CD4-positive, alpha-beta memory T cell (primary cell): ENCODE measurements at places on chromosomes 13 and 19. TPM values are rescaled to one million over a fixed set of nuclear protein-coding genes. Genes with fewer than 3 reads are reported as not detected.

Gene BCKDHA
- 59.7 TPM for polyA plus RNA-seq

DNA sequence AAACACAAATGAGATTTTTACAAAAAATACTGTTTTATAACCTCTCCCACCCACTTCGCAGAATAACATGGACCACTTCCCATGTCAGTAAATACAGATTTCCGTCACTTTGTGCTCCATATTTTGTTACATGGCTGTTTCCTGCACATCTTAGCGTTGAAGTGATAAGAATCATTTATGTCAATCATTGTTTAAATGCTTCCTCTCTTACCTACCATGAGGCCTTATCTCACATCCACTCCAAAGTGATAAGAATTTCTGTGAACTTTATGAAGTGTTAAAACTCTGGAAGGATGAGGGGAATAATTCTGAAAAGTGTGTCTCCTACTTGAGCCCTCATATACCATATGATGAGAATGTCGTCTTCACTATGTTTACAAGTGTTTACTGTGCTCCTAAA is 36.6 kb upstream of the IL17D start:
- no peaks in the 10 kb centered on the region for H3K36me3 ChIP-seq
- H3K4me3 ChIP-seq: no peak overlapping the region
- H3K4me1 ChIP-seq: no peaks in the 10 kb centered on the region
- no peak overlapping the region for H3K27ac ChIP-seq
- DNase-seq: no peak

Gene ATP8A2
- polyA plus RNA-seq: 0.36 TPM

Gene CCDC122
- polyA plus RNA-seq: 3.4 TPM

Gene SIGLEC8
- not detected for polyA plus RNA-seq

- H3K27ac ChIP-seq: no peak overlapping the region
- H3K4me1 ChIP-seq: peaks cover 16% of the 10 kb centered on the region
- H3K4me3 ChIP-seq: no peak overlapping the region
Measured at GRCh38 chr13:49214917-49215376, 5.2 kb upstream of the MLNR start.

Gene SEMA6B
- not detected for polyA plus RNA-seq
